Mammary microvascular endothelial cell (primary cell): ENCODE measurements at places on chromosomes 4 and X. TPM values are rescaled to one million over a fixed set of nuclear protein-coding genes. Genes with fewer than 3 reads are reported as not detected.

MMRN1 gene
- total RNA-seq, result 80.6 and 82.0 TPM in 2 replicates

SYTL5 gene
- 0.05 and 0.13 TPM in 2 replicates for total RNA-seq

CCNA2 gene
- total RNA-seq, result 103 and 107 TPM in 2 replicates

TLR10 gene
- total RNA-seq, result not detected in 2 replicates

PHF8 gene
- total RNA-seq, result 9.4 and 21.7 TPM in 2 replicates

CSAG3 gene
- total RNA-seq, result not detected in 2 replicates

PDE5A gene
- total RNA-seq, result 0.98 and 1.1 TPM in 2 replicates

IL1RAPL2 gene
- not detected in 2 replicates for total RNA-seq
